Smooth muscle cell of the umbilical artery (primary cell): ENCODE measurements at places on chromosomes 16 and 17. TPM values are rescaled to one million over a fixed set of nuclear protein-coding genes. Genes with fewer than 3 reads are reported as not detected.

SLC12A3 gene
- 0.30 TPM in 1 of 2 replicates, not detected in the other for total RNA-seq

IGSF6 gene
- total RNA-seq: not detected in 2 replicates

PERCC1 gene
- not detected in 2 replicates for total RNA-seq

OR1A1 gene
- total RNA-seq: not detected in 2 replicates

TBC1D3B gene
- total RNA-seq: 0.89 and 0.92 TPM in 2 replicates

KRT12 gene
- not detected in 2 replicates for total RNA-seq

MC1R gene
- total RNA-seq: 7.4 and 7.8 TPM in 2 replicates

CD300LB gene
- not detected in 2 replicates for total RNA-seq

PRAC2 gene
- total RNA-seq: not detected in 2 replicates

NPW gene
- total RNA-seq: 0.30 and 0.65 TPM in 2 replicates

LUC7L gene
- total RNA-seq: 43.9 and 44.2 TPM in 2 replicates

ODAD4 gene
- 0.30 and 0.37 TPM in 2 replicates for total RNA-seq

CCT6B gene
- total RNA-seq: 0.51 and 1.2 TPM in 2 replicates

OTOP2 gene
- not detected in 2 replicates for total RNA-seq

ACSM2B gene
- total RNA-seq: not detected in 2 replicates

SLC6A4 gene
- total RNA-seq: not detected in 2 replicates

EIF3CL gene
- 61.2 and 97.5 TPM in 2 replicates for total RNA-seq

PLK1 gene
- 3.3 and 13.5 TPM in 2 replicates for total RNA-seq

PIK3R5 gene
- not detected in 2 replicates for total RNA-seq

CASKIN1 gene
- 0.30 and 0.92 TPM in 2 replicates for total RNA-seq

MYH1 gene
- total RNA-seq: under 0.01 and 0.09 TPM in 2 replicates

POLR3E gene
- 42.5 and 57.9 TPM in 2 replicates for total RNA-seq

P2RX5 gene
- total RNA-seq: 2.5 and 2.7 TPM in 2 replicates

C16orf92 gene
- total RNA-seq: not detected in 2 replicates

SLC52A1 gene
- under 0.01 TPM in 1 of 2 replicates, not detected in the other for total RNA-seq

NLRC5 gene
- total RNA-seq: 10.7 and 34.4 TPM in 2 replicates

PRR29 gene
- 0.18 and 1.2 TPM in 2 replicates for total RNA-seq

SSTR5 gene
- total RNA-seq: not detected in 2 replicates

OR3A3 gene
- total RNA-seq: not detected in 2 replicates

KRTAP4-3 gene
- total RNA-seq: not detected in 2 replicates

KRT39 gene
- not detected in 2 replicates for total RNA-seq

WDR81 gene
- total RNA-seq: 22.0 and 29.1 TPM in 2 replicates

FBXL20 gene
- 14.2 and 15.4 TPM in 2 replicates for total RNA-seq

TBX2 gene
- total RNA-seq: 30.0 and 32.3 TPM in 2 replicates

NAE1 gene
- total RNA-seq: 63.5 and 78.5 TPM in 2 replicates

KIF19 gene
- total RNA-seq: not detected in 2 replicates

MEIOB gene
- not detected in 2 replicates for total RNA-seq

MRPL58 gene
- 18.8 and 22.0 TPM in 2 replicates for total RNA-seq
